Stimulated activated CD8-positive, alpha-beta memory T cell treated with anti-CD3 and anti-CD28 coated beads, Interleukin-7, amount 100 ng/mL, for 1 hour (primary cell): ENCODE measurements at places on chromosomes 16 and 17.

GRCh38 chr16:85557083-85557970 lies 55.8 kb upstream of the GSE1 start:
- DNase-seq: no peak

- DNase-seq: peak; percentile 37
These were observed 52.6 kb downstream of the PLCG2 start for GRCh38 chr16:81831722-81832126.

GRCh38 chr17:3804503-3804931 lies 3.5 kb upstream of the ITGAE start:
- no peak for DNase-seq

DNA sequence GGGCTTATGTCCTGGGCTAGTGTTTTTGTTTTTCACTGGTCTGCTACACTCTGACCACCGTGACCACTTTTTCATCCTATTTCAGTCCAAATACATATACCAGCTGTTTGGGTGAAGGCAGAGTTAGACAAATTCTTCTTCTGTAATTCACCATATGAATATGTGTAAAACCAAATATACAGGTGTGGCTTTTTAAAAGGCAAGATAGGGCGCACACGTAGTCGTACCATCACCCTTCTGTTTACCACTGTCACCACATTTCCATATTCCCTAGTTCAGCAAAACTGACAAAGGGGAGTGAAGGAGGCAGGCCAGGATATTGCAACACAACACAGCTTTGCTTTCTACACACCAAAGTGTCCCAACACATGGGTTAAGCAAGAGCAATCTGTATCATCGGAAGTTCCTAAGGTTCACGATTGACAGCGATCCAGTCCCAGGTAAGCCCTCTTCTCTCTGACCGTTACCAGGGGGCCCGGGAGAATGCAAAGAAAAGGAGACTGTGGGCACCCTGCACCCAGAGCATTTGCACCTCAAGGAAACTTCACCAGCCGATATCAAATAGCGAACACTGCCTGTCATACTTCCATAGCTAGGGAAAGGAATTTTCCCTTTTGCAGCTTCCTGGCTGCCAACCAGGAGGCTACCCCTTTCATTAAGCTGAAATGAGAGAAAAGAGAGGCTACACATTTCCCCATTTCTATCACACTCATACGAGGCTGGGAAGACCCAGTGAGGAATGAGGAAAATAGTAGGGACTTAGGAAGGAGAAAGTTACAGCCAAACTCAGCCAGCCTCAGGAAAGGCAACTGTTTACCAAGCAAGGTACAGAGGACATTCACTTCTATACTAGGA lies 23.1 kb downstream of the CREBBP start:
- no peak for DNase-seq

- peak; percentile 18 for DNase-seq
These were observed 516 bp downstream of the SLC16A6 start for GRCh38 chr17:68290268-68290954.

DNA sequence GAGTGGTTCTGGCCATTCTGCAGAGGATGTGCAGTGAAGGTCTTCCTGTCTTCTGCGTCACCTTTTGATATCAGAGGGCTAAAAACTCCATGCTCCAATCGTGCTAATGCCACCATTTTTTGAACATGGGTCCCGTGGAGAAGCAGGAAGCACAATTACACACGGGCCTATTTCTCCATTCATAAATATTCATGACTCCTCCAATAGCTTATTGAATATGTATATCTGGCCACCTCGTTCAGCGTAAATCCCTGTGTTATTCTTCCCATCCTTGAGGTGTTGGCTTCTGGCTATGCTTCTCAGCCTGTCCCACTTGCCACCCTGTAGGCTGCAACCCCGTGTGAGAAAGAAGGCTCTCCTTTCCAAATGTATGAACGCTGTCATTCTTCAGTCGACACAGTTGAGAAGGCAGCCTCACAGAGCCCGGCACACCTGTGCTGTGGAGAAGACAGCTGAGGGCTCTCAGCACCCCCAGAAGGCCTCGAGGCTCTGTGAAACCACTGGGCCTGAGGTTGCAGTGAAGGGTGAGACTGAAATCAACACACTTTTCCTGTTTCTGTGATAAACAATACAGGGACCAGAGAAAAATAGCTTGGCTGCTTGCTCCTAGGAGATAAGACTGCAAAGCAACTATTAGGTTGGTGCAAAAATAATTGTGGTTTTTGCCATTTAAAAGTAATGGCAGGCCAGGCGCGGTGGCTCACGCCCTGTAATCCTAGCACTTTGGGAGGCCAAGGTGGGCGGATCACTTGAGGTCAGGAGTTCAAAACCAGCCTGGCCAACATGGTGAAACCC lies 4.9 kb upstream of the ANKRD40CL start:
- no peak for DNase-seq

GRCh38 chr17:56831369-56832095 lies 2.2 kb downstream of the C17orf67 start:
- no peak for DNase-seq

GRCh38 chr17:19647697-19648474 lies 665 bp upstream of the ALDH3A2 start:
- DNase-seq: peak; percentile 3

GRCh38 chr17:77303620-77304019 lies 162.9 kb downstream of the SEC14L1 start:
- no peak for DNase-seq

GRCh38 chr16:24440306-24440705 lies 99.1 kb upstream of the RBBP6 start:
- no peak for DNase-seq

- no peak for DNase-seq
These were observed 78.5 kb downstream of the RAB11FIP4 start for GRCh38 chr17:31469959-31470358.

DNA sequence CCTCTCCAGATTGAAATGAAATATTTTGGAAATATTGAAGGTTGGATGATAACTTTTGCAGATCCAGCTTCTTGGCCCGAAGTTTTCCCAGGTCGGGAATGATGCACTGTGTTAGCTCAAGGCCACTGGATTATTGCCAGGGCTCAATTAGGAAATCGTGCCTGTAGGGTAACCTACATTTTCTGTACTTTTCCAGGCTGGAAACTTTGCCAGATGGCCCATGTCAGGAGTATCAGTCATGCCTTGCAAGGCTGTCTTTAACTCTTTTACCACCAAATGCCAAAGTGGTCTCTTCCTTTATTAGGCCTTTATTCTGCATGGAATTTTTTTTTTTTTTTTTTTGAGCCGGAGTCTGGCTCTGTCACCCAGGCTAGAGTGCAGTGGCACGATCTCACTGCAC lies 8.9 kb upstream of the SEC14L1 start:
- DNase-seq: no peak

- no peak for DNase-seq
These were observed 112.4 kb upstream of the NOL11 start for GRCh38 chr17:67605256-67605912.

GRCh38 chr17:61461967-61462718 lies 9.9 kb downstream of the TBX4 start:
- DNase-seq: no peak

DNA sequence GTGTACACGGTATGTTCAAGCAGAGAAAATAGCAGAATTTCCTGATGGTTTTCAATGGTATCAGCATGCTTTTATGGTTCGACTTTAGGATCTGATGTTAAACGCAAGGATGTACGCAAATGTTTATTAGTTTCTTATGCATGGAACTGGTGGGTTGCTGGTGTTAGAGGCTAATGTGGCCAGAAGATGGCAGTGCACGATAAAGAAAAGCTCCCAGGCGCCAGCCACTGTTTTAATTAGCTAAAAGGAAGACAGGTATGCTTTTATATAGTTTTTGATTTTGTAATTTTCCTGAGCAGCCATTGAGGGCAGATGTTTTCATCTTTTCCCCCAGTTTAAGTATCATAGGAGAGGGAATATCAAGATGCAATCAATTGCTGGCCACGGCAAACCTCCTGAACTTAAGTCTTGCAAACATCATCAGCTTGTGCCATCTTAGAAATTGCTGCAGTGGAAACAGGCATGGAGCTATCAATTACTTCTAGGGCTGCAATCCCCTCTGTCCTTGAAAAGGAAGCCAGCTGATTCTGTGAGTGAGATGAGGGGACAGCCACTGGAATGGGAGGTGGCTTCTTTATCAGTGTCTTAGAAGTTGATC lies 648.5 kb upstream of the RBFOX1 start:
- no peak for DNase-seq

DNA sequence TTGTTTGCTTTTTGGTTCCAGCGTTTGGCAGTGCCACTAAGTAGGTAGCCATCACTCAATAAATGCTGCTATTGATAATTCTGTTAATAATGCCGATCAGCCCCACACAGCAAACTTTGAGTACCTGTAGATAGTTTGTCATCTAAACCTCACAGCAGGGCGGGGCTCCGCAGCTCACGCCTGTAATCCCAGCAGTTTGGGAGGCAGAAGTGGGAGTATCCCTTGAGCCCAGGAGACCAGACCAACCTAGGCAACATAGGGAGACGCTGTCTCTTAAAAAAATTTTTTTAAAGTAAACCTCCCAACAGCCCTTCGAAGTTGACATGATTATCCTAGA lies 1.6 kb downstream of the BFAR start:
- DNase-seq: no peak

DNA sequence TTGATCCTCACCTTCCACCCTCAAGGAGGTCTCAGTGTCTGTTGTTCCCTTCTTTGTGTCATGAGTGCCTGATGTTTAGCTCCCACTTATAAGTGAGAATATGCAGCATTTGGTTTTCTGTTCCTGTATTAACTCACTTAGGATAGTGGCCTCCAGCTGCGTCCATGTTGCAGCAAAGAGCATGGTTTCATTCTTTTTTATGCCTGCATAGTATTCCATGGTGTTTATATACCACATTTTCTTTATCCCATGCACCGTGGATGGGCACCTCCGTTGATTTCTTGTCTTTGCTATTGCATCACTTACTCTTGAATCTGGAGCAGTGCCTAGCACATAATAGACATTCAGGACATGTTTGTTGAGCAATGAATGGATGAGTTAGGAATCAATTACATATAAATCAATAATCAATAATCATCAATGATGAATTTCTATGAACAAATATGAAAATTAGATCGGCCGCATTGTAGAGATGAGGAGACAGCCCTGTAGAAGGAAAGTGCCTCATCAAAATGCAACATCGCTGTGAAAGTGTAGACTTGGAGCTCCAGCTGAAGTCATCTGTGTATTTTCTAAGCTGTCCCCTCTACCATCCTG lies 129.5 kb downstream of the PRKCB start:
- DNase-seq: no peak

DNA sequence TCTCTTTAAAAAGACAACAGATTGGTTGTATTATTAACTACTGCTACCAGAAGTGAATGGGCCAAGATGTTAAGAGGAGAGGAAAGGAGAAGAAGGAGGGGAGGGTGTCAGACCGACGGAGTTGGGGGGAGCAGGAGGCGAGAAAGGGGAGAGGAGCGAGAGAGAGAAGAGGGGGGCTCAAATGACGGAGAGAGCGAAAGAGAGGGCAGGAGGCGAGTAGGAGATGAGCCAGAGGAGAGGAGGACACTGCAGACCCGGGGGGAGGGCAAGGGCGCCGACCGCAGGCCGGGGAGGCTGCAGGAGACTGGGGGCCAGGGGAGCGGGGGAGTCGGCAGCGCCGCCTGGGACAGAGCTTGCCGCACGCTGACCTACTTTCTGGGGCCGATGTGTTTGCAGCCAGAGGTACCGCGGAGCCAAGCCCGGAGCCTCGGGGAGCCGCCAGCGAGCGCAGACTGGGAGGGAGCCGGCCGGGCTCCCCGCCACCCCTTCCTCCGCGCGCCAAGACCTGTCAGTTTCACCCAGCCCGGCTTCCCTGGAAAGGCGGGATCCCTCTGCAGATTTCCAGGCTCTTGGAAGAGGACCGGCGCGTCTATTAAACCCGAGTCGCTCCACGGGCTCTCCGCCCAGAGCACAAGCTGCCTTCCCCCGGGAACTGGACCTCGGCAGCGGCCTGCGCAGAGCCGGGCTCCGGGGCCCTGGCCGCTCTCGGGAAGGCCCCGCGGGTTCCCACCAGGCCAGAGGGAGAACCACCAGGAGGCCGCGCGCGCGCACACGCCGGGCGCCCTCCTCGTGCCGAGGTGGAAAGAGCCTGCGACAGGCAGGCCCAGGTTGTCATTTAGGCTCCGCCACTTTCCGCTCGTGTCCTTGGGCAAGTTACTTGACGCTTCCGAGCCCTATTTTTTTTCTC lies 74.6 kb downstream of the CMC2 start:
- no peak for DNase-seq

DNA sequence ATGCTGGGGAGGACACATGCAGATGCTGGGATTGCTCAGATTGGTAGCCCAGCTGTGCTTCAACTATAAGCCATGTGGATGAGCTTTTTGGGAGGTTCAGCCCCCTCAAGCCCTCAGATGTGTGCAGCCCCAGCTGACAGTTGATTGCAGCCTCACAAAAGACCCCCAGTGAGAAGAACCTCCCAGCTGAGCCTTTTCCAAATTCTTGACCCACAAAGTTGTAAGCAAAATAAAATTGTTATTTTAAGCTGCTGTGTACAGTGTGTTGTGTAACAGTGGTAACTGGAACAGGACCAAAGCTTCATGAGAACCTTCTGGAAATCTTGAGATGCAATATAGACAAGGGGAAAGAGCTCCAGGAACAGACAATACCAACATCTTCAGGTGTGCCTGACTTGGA lies 156.8 kb upstream of the IRX3 start:
- DNase-seq: no peak

DNA sequence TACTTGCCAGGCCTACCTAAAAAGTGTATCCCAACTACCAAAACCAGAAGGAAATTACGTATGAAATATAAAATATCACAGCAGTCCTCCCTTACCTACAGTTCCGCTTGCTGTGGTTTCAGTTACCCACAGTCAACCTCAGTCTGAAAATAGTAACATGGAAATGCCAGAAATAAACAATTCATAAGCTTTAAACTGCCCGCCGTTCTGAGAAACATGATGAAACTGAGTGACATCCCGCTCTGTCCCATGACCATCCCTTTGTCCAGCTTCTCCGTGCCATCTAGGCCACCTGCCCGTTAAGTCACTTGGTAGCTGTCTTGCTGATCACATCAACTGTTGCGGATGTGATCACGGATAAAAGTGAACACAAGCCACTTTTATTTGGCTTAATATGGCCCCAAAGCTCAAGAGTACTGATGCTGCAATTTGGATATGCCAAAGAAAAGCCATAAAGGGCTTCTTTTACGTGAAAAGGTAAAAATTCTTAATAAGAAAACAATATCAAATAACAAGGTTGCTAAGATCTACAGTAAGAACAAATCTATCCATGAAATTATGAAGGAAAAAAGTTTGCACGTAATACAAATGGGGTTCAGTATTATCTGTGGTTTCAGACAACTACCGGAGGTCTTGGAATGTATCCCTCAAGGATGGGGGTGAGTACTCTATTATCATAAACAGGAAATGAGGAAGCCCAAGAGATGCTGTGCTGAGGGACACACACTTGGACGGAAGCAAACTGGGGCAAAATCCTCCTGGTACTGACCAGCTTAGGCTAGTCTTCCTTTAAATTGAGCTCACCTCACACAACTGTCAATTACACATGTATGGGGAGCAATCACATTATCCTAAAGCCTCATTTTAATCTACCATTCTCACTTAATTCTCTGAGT lies 8.2 kb downstream of the USP22 start:
- DNase-seq: no peak

GRCh38 chr16:78303946-78304345 lies 204.5 kb downstream of the WWOX start:
- DNase-seq: no peak

GRCh38 chr16:12276576-12276975 lies 300.0 kb downstream of the SNX29 start:
- DNase-seq: no peak

- DNase-seq: no peak
These were observed 1.8 kb downstream of the VASN start for GRCh38 chr16:4373356-4373908.
